ENCODE measurements at places on chromosomes 5 and 9.

- peak; percentile 7 for DNase-seq
These were observed 49.5 kb downstream of the TJP2 start for GRCh38 chr9:69223605-69224004.

- DNase-seq = no peak
These were observed 20.8 kb downstream of the AMBP start for GRCh38 chr9:114057161-114057885.

DNA sequence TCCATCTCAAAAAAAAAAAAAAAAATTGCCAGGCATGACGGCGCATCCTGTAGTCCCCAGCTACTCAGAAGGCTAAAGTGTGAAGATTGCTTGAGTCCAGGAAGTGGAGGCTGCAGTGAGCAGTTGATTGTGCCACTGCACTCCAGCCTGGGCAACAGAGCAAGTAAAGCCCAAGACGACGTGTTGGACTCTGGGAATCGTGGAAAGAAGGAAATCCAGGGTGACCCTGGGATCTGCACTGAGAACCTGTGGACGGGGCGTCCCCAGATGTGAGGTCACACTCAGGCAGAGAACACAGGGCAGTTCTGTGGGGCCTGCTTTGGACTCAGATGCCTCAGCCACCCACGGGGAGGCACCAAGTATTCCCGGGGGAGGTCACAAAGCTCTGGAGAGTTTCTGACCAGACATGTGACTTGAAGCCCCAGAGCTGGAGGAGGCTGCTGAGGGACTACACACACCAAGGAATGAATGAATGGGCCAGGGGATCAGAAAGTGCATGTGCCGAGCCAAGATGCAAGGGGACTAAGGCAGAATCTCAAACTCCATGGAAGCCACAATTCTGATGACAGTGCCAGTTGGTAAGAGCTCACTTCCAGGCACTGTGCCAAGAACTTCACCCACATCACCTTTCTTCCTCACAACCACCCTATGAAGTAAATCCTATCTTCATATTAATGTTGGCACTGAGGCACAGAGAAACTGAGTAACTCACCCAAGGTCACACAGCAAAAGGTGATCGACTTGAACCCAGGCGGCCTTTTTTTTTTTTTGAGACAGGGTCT, 12.9 kb downstream of the DYNC2I2 start:
- DNase-seq = no peak

GRCh38 chr5:132086277-132086794, 12.7 kb downstream of the CSF2 start:
- peak; percentile 8 for DNase-seq

DNA sequence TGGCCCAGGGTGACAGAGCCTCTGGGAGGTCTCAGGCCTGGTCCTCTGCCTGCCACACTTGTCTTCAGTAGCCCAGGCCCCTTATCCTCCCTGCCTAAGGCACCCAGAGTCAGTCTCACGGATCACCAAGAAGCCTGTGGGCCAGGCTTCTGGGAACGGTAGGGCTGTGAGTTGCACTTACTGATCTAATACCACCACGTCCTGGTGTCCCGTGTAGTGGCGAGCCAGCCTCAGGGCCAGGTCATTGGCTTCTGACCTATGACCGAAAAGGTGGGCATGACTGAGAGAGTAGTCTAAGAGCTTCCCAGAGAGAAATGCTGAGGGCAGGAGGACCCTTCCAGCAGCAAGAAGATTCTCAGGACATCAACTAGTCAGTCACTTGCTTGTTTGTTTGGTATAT, 7.4 kb downstream of the PHYKPL start:
- no peak for DNase-seq

GRCh38 chr9:121675969-121676822, 24.8 kb downstream of the DAB2IP start:
- no peak for DNase-seq

DNA sequence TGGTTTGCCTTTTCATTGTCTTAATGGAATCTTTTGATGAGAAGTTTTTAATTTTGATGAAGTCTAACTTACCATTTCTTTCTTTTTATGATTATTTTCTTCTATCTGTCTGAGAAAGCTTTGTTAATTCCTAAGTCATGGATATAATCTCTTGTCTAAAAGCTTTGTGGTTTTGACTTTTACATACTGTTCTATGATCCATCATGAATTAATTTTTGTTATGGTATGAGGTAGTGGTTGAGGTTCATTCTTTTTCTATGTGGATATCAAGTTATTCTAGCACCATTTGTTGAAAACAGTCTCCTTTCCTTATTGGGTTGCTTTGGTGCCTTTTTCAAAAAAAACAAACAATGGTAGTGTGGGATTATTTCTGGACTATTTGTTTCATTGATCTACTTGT, 20.4 kb downstream of the FBXO10 start:
- DNase-seq = no peak

- DNase-seq = no peak
These were observed 77.9 kb downstream of the SLCO4C1 start for GRCh38 chr5:102218159-102218558.

- peak; percentile 75 for DNase-seq
These were observed 71.8 kb upstream of the MAMDC2 start for GRCh38 chr9:69971643-69972449.

DNA sequence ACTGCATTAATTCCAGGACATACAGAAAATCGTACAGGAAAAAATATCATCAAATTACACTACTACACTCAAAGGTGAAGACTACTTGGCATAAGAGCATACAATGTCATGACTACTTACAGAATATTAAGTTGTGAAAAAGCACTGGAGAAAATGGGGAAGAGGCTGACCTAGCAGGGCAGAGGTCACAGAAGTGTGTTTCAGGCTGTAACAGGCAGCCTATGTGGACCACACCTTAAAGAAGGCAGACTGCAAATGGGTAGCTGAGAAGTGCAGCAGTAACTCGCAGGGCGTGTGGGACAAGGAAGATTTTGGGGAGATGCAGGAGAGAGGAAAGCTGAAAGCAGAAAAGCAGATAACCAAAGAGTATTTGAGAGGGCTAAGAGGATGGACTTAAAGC, 167.0 kb upstream of the PIK3R1 start:
- no peak for DNase-seq
